B cell (primary cell): ENCODE measurements at places on chromosomes 3 and 15.

GRCh38 chr3:172283841-172284357, 164.4 kb downstream of the GHSR start:
- H3K4me3 ChIP-seq, result no peak overlapping the region
- H3K27me3 ChIP-seq, result no peaks in the 10 kb centered on the region
- DNase-seq, result no peak
- H3K27ac ChIP-seq, result no peak overlapping the region

DNA sequence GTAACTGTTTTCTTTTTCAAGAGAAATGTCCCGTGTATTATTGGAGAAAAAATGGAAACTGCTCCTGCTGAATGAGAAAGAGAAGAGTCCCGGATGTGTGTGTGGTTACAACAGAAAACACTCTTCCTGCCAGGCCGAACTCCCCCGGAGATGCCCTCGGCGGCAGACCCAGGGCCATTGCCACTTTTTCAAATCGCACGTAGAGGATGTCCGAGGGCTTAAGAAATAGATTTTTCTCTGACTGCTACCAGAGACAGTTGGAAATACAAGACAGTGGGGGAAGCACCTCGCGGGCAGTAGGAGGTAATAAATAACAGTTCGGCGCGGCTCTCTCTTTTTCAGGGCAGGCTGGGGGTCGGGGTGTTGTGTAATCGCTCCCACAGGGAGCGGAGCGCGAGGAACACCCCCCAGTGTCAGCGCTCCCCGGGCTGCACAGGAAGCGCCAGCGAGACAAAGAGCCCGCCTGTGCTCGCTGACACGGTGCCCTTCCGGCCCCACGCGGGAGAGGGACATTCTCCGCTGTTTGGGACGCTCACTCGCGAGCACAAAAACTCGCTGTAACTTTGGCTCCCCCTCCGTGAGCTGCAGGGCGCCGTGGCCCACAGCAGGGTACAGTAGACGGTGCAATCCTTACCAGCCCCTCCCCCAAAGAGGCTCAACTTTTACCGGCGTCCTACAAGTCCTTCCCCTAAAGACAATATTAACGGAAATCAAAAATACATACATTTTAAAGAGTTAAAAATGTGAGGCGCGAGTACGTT, 1.1 kb downstream of the VGLL4 start:
- peak overlapping the region; percentile 91 for H3K27ac ChIP-seq
- DNase-seq, result peak; percentile 72
- H3K4me1 ChIP-seq, result peaks cover 18% of the 10 kb centered on the region
- peak overlapping the region; percentile 79 for H3K4me3 ChIP-seq

DNA sequence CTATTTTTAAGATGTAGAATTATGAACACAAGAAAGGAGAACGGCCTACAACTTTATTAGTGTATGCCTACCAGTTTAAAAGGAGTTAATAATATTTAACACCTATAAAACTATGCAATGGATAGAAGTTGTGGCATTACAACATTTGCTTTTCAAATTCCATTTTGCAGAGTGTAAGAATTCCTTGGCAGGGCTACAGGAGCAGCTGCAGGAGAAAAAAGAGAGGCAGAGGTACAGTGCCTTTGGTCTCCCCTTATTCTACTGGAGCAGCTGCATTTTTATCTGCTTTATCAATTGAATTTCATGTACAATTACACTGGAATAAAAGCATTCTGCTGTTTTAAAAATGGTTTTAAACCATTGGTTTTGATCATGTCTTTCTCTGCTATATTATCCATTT, 145.7 kb upstream of the KCNH8 start:
- no peaks in the 10 kb centered on the region for H3K36me3 ChIP-seq
- H3K4me1 ChIP-seq, result no peaks in the 10 kb centered on the region
- H3K4me3 ChIP-seq, result no peak overlapping the region

- DNase-seq, result no peak
- H3K27me3 ChIP-seq, result no peaks in the 10 kb centered on the region
- H3K27ac ChIP-seq, result no peak overlapping the region
- peaks cover 12% of the 10 kb centered on the region for H3K4me1 ChIP-seq
- H3K4me3 ChIP-seq, result no peak overlapping the region
- H3K36me3 ChIP-seq, result no peaks in the 10 kb centered on the region
Observed at GRCh38 chr15:52115598-52116427, 3.2 kb upstream of the BCL2L10 start.

- H3K27me3 ChIP-seq, result no peaks in the 10 kb centered on the region
- H3K4me1 ChIP-seq, result peaks cover 25% of the 10 kb centered on the region
- H3K4me3 ChIP-seq, result no peak overlapping the region
- DNase-seq, result peak; percentile 48
- no peaks in the 10 kb centered on the region for H3K36me3 ChIP-seq
Observed at GRCh38 chr3:181712553-181713279, 991 bp downstream of the SOX2 start.

GRCh38 chr15:81532001-81532400, 158.0 kb upstream of the TMC3 start:
- H3K36me3 ChIP-seq, result no peaks in the 10 kb centered on the region
- no peak overlapping the region for H3K27ac ChIP-seq

DNA sequence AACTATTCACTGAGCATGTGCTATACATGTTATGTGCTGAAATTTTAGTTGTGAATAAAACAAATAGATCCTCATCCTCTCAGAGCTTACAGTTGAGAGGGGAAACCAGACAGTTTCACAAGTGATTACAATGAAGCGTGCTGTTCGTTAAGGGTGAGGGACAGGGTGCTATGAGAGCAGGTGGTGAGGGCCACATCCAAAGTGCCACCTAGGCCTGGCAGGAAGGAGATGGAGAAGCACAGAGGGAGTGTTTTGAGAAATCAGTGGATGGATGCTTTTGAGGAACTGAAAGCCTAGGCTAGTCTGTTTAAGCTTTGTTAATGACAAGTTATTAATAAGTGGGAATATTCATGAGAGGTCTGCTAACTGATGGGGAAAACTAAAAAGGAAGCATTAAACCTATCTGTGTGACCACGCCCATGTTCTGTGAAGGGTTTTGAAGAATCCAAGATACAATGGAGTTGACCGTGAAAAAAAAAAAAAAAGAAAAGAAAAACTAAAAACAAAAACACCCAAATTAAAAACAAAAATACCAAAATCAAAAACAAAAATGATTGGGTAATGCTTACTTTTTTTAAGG, 7.3 kb downstream of the MCTP2 start:
- peak; percentile 77 for DNase-seq
- H3K36me3 ChIP-seq, result no peaks in the 10 kb centered on the region
- no peak overlapping the region for H3K4me3 ChIP-seq
- peaks cover 54% of the 10 kb centered on the region for H3K4me1 ChIP-seq
- H3K27ac ChIP-seq, result peak overlapping the region; percentile 48

DNA sequence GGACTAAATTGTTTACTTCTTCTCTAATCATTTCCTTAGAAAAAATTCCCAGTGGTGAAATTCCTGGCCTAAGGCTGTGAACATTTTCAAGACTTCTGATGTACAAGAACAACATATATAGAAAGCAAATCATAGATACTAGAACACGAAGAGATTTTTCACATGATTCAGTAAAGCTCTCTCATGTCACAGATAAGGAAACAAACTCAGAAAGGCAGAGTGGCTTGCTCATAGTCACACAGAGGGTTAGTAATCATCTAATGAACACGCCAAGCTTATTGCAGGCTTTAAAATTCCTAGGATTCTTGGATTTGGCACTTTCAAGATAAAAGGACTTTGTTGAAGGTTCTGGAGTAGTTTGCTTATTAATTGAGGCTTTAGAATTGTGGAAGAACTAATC, 26.2 kb downstream of the CRTAP start:
- H3K27ac ChIP-seq, result no peak overlapping the region
- H3K4me1 ChIP-seq, result peaks cover 6% of the 10 kb centered on the region
- H3K36me3 ChIP-seq, result peaks cover 1% of the 10 kb centered on the region

GRCh38 chr3:178765472-178765871, 229.2 kb downstream of the KCNMB2 start:
- H3K27ac ChIP-seq, result no peak overlapping the region

- H3K4me1 ChIP-seq, result no peaks in the 10 kb centered on the region
- no peak overlapping the region for H3K4me3 ChIP-seq
- no peak for DNase-seq
- H3K36me3 ChIP-seq, result no peaks in the 10 kb centered on the region
- no peak overlapping the region for H3K27ac ChIP-seq
Observed at GRCh38 chr3:150783920-150784746, 21.2 kb upstream of the SIAH2 start.

- no peaks in the 10 kb centered on the region for H3K36me3 ChIP-seq
- H3K27ac ChIP-seq, result no peak overlapping the region
- H3K4me1 ChIP-seq, result no peaks in the 10 kb centered on the region
- peaks cover 12% of the 10 kb centered on the region for H3K27me3 ChIP-seq
Observed at GRCh38 chr3:194177141-194177540, 41.2 kb downstream of the HES1 start.

DNA sequence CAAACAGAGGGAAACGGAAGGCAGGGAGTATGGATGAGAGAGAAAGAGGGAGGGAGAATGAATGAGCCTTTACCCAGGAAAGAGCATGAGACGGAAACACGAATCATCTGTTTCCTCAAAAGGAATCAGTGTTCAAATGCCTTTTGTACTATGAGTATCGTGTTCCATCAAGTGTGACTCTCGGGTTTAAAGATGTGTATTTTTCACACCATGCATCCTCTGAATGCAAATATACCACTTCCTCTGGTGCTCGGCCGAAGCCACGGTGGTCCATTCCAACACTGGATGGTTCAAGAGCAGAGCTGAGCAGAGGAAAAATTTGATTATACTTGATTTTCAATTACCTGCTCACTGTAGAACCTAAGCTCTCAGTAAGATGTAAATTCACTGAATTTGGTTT, 505.1 kb downstream of the MECOM start:
- H3K27ac ChIP-seq, result no peak overlapping the region
- no peak overlapping the region for H3K4me3 ChIP-seq
- no peaks in the 10 kb centered on the region for H3K27me3 ChIP-seq
- no peaks in the 10 kb centered on the region for H3K36me3 ChIP-seq
- peaks cover 13% of the 10 kb centered on the region for H3K4me1 ChIP-seq

GRCh38 chr3:101195951-101196713, 124.2 kb downstream of the IMPG2 start:
- no peaks in the 10 kb centered on the region for H3K27me3 ChIP-seq
- DNase-seq, result peak; percentile 5
- no peak overlapping the region for H3K27ac ChIP-seq

GRCh38 chr3:184563561-184563925, 2.0 kb downstream of the EPHB3 start:
- peaks cover 23% of the 10 kb centered on the region for H3K4me1 ChIP-seq
- no peak overlapping the region for H3K27ac ChIP-seq
- no peaks in the 10 kb centered on the region for H3K27me3 ChIP-seq
- no peaks in the 10 kb centered on the region for H3K36me3 ChIP-seq

- DNase-seq, result no peak
- H3K4me3 ChIP-seq, result no peak overlapping the region
- H3K27ac ChIP-seq, result no peak overlapping the region
- H3K27me3 ChIP-seq, result no peaks in the 10 kb centered on the region
Observed at GRCh38 chr15:61654918-61655317, 405.3 kb downstream of the VPS13C start.

DNA sequence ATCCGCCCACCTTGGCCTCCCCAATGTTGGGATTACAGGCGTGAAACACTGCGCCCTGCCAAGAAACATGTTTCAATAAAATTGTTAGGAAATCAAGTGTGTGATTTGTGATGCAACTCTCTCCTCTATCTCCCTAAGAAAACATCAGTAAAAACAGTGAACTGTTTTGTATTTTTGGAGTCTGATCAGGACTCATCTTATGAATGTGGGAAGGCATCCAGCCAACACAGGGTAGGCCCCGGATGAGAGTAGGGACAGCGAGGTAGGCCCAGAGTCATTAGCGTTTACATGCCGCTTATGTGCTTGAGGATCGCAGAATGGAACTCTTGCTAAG, 884 bp upstream of the GLYCTK start:
- H3K4me1 ChIP-seq, result peaks cover 24% of the 10 kb centered on the region
- peaks cover 11% of the 10 kb centered on the region for H3K36me3 ChIP-seq
- DNase-seq, result peak; percentile 28
- H3K27me3 ChIP-seq, result no peaks in the 10 kb centered on the region
- H3K4me3 ChIP-seq, result peak overlapping the region; percentile 88

GRCh38 chr3:129683201-129683600, 76.7 kb upstream of the PLXND1 start:
- H3K27ac ChIP-seq, result no peak overlapping the region
- H3K36me3 ChIP-seq, result no peaks in the 10 kb centered on the region
- no peaks in the 10 kb centered on the region for H3K27me3 ChIP-seq
- H3K4me3 ChIP-seq, result no peak overlapping the region
- no peaks in the 10 kb centered on the region for H3K4me1 ChIP-seq

GRCh38 chr15:71595846-71596553, 214.4 kb upstream of the NR2E3 start:
- H3K36me3 ChIP-seq, result no peaks in the 10 kb centered on the region
- DNase-seq, result no peak
- no peaks in the 10 kb centered on the region for H3K4me1 ChIP-seq
- no peak overlapping the region for H3K27ac ChIP-seq
- H3K27me3 ChIP-seq, result no peaks in the 10 kb centered on the region

DNA sequence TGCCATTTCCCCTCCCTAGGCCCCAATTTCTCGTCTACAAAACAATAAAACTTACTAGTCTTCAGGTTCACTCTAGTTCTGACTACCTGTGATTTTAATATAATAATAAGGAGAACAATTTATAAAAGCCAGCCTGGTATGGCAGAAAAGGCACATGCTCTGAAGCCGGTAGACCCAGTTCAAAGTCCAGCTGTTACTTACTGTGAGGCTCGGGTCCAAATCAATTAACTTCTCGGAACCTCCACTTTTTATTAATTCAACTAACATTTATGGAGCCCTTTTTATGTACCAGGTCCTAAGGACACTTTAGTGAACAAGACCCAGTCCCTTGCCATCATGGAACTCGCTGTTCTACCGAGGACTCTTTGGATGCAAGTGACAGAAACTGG, 53.8 kb upstream of the SMAD3 start:
- no peaks in the 10 kb centered on the region for H3K4me1 ChIP-seq
- no peaks in the 10 kb centered on the region for H3K36me3 ChIP-seq
- H3K4me3 ChIP-seq, result no peak overlapping the region
- no peaks in the 10 kb centered on the region for H3K27me3 ChIP-seq
- no peak overlapping the region for H3K27ac ChIP-seq

- H3K4me1 ChIP-seq, result peaks cover 47% of the 10 kb centered on the region
- no peaks in the 10 kb centered on the region for H3K27me3 ChIP-seq
- H3K36me3 ChIP-seq, result no peaks in the 10 kb centered on the region
- H3K4me3 ChIP-seq, result no peak overlapping the region
- H3K27ac ChIP-seq, result peak overlapping the region; percentile 71
Observed at GRCh38 chr3:111593666-111594065, 1.5 kb downstream of the ZBED2 start.

DNA sequence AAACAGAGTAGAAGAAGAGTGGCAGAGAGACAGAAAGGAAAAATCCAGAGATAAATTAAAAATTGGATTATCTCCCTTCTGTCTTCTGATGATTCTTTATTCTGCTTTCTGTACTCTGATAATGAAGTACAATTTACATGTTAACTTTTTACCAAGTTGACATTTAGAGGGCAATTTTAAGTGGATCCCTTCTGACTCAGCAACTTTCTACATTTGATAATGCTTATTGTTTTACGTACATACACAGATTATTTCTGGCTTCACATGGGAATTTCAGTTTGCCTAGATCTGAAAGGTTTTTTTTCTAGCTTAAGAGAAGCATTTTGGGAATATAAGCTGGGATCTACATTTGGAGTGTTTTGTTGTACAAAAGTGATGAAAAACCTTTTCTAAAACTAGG, 491.3 kb downstream of the OTOL1 start:
- no peaks in the 10 kb centered on the region for H3K36me3 ChIP-seq
- H3K27ac ChIP-seq, result no peak overlapping the region
- H3K27me3 ChIP-seq, result no peaks in the 10 kb centered on the region
- DNase-seq, result no peak
